ENCODE measurements at places on chromosomes 12 and 14.

DNA sequence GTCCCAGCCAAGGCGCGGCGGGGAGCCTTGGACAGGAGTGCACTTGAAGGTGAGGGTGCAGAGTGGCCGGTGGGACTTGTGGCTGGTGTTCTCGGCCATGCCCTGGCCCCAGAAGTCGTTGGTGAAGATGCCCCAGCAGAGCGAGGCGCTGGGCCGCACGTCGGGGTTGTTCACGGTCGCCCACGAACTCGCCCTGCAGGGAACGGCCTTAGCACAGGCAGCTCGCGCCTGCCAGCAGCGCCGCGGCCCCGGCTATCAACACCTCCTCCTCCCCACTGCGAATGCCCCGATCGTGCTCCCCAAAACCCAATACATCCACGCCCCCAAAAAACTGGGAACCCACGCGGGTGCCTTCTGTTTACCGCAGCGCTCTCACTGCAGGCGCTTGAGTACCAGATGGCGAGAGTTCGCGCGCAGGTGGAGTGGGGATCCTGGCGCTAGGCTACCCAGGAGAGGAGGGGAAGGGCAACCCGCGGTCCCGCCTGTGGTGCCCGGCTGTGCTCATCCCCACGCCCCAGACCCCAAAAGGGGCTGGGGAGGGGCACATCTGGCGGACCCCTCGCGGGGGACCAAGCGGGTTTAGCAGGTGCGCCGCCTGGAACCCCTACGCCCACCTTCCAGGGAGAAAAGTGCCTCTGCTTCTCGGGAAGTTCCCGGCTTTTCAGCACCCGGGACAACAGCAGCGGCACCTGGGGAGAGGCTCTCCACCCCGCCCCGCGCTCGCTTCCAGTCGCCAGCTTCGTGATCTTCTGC lies 386.3 kb upstream of the TMTC1 start:
- DNase-seq: no peak

DNA sequence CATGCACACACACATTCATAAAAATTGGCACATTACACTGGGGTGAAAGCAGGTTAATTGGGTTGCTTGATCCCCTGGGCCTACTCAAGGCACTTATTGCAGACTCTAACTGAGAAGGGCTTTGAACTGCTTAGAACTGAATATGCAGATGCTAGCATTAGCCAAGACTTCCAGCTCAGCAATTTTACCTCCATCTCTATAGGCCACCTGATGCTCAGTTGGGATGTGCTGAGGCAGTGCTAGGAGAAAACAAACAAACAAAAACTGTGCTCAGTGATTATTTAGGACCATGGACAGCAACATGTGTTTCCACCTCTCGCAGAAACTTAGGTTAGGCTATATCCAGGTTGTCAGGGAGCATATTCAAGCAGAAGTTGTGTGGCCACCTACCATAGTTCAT lies 124.8 kb upstream of the WSCD2 start:
- DNase-seq: no peak

- DNase-seq: no peak
Observed at GRCh38 chr12:100895192-100895591, 100.6 kb downstream of the ANO4 start.

- DNase-seq: no peak
Observed at GRCh38 chr14:101028971-101029667, 125.6 kb upstream of the RTL1 start.

- DNase-seq: no peak
Observed at GRCh38 chr12:90745211-90745610, 209.8 kb downstream of the CCER1 start.

DNA sequence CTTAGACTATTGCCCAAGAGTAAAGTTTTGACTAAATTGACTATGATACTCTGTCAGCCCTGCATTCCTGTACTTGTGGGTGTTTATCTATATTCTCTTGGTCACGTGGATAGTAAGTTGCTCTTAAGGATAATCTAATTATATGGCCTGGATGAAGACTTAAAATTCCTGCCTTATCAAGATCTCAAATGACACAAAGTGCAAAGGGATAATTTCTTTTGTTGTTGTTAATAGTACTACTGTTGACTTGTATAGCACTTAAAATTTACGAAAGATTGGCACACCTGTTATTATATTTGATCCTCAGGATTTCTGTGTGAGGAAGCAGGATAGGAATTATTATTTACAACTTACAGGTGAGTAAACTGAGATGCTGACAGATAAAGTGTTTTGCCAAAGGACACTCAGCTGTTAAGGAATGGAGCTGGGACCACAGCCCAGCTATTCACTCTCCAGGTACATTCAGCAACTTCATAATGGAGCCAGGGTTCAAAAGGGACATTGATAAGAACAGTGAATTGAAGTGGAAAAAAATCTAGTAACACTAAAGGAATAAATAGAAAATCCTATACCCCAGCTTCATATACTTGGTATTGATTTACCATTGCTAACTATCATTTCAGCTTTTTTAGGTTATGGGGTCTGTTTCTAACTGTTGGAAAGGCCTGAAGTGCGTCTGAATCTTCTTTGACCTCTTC lies 53.4 kb upstream of the EVL start:
- no peak for DNase-seq

GRCh38 chr14:90809530-90810312 lies 6.5 kb downstream of the TTC7B start:
- DNase-seq: no peak

- no peak for DNase-seq
Observed at GRCh38 chr14:90153429-90153828, 91.6 kb downstream of the KCNK13 start.

DNA sequence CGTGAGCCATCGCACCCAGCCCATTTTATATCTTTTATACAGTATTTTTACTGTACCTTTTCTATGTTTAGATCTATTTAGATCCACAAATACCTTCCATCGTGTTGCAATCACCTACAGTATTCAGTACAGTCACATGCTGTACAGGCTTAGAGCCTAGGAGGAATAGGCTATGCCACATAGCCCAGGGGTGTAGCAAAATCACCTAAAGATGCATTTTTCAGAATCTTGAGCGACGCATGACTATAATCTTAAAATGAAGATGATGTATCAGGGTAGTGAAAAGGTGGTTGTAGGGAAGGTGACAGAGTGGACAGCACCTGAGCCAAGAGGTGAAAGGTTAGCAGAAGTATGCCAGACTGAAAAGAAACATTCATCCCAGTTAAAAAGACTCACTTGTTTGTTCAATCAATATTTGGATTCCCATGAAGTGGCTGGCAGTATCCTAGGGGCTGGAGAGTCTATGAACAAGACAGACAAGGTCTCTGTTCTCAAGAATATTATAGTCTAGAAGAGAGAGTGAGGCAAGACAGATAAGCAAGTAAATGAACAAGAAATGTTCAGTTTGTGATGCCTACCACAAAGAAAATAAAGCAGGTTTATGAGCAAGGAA lies 3.6 kb downstream of the SPRING1 start:
- DNase-seq: no peak

DNA sequence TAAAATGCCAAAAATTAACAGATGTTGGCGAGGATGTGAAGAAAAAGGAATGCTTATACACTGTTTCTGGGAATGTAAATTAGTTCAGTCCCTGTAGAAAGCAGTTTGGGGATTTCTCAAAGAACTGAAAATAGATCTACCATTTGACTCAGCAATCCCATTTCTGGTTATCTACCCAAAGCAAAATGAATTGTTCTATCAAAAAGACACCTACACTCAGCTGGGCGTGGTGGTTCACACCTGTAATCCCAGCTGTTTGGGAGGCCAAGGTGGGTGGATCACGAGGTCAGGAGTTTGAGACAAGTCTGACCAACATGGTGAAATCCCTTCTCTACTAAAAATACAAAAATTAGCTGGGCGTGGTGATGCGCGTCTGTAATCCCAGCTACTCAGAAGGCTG lies 279.3 kb upstream of the PDE3A start:
- DNase-seq: no peak

- no peak for DNase-seq
Observed at GRCh38 chr12:109538191-109538863, 35.0 kb downstream of the MMAB start.

GRCh38 chr12:103742349-103742932 lies 98.6 kb downstream of the NT5DC3 start:
- DNase-seq: no peak

DNA sequence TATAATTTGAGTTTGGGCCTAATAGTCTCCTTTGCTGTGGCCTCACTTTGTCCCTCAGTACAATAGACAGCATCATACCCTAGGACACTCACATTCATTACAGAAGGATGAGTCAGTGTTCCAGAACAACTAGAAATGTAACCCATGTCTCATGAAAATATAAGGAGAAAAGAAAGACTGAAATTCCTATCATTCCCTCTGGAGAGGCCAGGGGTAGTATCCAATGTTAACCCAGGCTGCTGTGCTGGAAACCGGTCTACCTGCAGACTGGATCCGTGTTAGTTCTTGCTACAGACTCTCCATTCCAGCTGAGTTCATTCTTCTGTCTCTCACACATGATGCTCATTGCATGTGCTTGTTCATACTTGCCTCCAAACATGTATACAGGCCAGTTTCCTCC lies 75.8 kb upstream of the HOXC13 start:
- DNase-seq: no peak

GRCh38 chr12:132024758-132025157 lies 75.0 kb downstream of the EP400 start:
- DNase-seq: no peak

- no peak for DNase-seq
Observed at GRCh38 chr14:102363182-102363943, 622 bp downstream of the TECPR2 start.

GRCh38 chr14:54627540-54628363 lies 60.8 kb downstream of the SAMD4A start:
- no peak for DNase-seq

DNA sequence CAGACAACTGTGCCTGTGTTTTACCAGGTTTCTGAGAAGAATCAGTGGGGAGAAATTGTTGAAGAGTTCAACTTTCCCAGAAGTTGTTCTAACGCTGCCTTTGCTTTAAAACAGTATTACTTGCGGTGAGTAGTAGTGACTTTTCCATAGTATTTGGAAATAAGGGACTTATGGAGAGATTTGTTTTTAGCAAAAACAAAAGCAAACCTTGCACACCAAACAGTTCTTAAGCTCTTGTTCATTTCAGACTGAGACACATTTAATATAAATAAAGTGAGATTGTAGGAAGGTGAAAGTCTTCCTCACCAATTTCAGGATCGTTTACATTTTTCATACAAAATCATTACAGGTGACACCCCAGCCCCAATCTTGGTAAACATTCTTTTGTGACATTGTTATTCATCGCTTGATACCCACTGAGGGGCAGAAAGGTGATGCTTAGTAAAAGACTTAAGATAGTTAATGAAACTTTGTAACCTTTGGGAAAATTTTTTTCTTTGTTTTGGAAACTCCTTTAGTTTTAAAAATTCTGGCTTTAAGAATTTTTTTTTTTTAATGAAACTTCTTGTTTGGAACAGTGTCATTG lies 1.8 kb downstream of the ARID2 start:
- no peak for DNase-seq

DNA sequence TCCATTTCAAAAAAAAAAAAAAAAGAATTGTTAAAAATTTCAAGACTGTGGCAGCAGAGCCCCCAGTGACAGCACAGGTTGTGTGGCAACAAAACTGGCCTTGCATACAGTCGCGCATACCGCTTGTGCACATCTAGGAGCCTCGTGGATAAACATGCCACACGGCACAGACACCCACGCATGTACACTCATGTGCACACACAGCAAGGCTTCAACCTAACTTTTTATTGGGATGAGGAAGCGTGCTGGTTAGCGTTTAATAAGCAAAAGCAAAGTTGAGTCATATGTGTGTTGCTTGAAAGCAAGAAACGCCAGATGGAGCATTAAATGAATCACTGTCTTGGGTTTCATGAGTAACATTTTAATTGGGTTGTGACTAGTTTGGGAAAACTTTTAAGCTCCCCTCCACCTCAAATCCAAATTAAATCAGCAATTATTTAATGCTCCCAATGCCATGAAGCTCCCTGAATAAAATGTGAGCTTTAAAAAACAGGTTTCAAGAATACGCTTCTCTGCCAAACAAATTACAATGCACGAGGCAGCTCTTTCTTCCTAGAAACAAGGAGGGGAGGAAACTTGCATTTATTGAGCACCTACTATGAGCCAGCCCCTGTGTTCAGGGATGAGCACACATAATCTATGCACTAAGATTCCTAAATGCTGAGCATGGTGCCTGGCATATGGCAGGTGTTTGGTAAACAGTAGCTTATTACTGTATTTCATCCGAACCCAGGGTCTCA lies 35.7 kb upstream of the EML1 start:
- DNase-seq: no peak

DNA sequence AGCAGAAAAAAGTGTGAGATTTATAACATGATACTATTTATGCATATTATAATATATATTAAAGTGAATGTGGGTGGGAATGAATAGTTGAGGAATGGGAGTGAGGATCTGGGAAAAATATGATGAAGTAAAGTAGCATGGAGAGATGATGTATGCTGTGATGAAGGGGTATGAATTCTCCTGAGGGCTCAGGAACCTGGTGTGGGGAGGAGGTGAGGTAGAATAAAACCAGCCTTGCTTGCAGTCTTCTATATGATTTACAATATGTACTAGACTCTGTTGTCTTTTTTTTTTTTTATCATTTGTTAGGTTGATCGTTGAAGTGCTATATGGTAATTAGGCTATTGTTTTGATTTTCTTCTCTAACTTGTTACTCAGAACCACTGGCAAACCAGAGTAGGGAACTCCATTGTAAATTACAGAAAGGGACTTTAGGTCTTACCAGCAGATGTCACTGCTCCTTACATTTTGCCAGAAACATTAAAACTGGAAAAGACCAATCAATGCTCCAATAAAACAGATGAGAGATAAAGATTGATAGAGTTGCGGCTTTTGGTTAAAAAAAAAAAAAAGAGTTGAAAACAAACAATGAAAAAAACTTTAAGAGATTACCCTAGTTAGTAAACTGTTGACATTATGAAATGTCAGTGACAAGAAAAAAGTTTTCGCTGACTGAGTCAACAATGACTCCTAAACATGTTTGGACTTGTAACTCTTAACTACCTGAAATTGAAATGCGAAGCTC lies 39.9 kb downstream of the ATL1 start:
- no peak for DNase-seq

DNA sequence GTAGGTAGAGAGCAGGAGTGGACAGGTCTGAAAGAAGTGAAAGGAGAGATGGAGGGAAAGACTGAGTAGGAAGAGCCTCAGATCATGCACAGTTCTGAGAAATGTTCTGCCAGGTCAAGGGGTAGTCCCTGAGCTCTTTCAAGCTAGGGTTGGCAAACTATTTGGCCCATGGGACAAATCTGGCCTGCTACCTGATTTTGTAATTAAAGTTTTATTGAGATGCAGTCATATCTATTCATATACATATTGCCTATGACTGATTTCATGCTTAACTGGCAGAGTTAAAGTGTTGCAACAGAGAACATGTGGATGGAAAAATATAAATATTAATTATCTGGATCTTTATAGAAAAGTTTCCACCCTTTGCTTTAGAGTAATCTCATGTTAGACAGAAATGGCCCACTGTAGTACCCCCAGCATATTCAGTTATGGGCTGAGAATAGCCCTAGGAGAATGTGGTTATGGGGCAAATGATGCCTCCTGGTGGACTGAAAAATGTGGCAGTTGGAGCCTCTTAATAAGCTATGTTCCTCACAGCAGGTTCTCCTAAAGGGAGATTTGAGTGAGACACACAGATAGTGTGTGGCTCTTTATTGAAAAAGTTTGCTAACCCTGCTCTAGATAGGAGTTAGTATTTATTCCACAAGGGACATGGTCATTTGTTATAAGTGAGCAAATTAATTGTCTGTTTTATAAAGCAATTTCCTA lies 476.9 kb downstream of the LRIG3 start:
- DNase-seq: no peak
